ENCODE measurements at places on chromosomes 1 and 21.

DNA sequence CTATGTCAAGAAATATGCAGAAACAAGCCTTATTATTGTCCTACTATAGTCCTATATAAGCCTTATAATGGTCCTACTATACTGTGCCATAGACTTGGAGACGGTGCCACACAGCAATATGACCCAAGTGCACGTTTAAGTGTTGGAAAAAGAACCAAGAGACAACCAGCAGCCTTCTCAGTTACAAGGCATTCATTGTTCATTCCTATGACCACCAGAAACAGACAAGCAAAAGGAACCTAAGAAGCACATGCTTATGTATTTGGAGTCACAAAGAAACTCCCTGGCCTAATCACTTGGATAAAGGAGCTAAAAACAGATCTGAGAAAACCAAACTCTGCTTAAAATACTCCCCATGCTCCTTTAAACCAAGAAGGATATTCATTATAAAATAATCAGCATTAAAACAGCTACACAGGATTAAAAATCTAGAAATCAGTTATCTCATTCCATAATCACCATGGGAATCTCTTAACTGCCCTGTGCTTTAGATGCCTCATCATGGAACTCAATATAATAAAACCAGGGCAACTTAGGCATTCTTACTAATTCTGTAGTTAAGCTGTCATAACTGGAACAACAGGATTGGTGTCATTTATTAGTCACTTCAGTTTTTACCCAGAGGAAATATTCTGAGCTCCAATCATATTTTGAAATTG is 7.0 kb downstream of the COLGALT2 start:
- DNase-seq, result no peak

DNA sequence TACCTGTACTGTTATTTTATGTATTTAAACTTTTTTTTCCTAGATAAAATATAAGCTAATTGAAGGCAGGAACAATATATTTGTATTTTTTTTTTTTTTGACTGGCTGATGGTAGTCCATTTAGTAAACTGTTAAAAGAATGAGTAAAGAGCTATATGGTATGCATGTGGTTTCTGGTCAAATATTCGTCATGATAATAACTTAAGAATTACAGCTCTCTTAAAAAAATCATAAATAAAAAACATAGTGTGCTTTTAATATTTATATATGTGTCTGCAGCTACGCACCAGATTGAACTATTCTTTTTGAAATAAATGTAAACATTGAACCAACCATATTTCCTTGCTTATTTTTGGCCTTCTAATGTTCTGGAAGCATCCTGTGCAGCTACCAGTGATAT is 272.3 kb upstream of the C1orf105 start:
- DNase-seq, result no peak

- DNase-seq, result no peak
These were observed 19.7 kb downstream of the GNAI3 start for GRCh38 chr1:109567877-109568672.

GRCh38 chr1:52158218-52158617 is 16.3 kb downstream of the ZFYVE9 start:
- no peak for DNase-seq

GRCh38 chr1:224509907-224510306 is 75.3 kb upstream of the WDR26 start:
- DNase-seq, result no peak

Data from stimulated activated CD4-positive, alpha-beta T cell treated with anti-CD3 and anti-CD28 coated beads, Interleukin-1b, Interleukin-23, amount 100 ng/mL, for 24 hours (primary cell).